ENCODE measurements at places on chromosomes 7 and 10.

DNA sequence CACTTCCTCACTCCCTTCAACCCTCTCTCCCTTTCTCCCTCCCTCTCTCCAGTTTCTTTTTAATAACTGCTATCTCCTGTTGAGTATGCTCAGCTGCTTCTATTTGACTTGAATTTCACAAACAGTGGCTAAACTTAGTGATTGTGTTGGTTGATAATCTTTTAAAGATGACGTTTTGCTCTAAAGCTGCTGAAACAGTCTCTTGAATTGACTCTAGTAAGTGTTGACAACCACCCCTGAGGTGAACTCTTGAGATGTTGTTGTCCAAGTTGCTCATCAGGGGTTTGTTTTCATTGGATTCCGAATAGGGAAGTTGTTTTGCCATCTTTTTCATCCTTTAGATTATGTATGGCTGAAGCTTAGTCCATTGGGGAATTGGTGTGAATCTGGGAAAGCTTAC lies 176.2 kb downstream of the TWIST1 start:
- no peak for DNase-seq

- no peak for DNase-seq
Measured at GRCh38 chr7:121515229-121515628, 119.1 kb upstream of the FAM3C start.

DNA sequence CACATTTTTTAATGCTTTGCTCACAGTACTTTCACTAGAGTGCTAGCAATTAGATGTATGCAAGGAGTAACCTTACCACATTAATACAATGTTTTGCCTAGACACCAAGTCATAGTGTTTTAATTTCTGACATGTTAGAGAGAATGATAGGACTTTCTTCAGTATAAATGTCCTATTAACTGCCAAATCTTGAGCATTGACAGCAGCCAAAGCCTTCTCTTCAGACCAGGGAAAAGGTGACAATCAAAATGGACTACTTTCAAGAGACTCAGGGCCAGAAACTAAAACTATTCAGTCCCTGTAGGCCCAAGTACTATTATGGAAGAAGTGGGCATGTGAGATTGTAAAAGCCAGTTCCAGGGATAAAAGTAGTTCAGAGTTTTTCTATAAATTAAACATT lies 201.4 kb upstream of the PCDH15 start:
- DNase-seq, result no peak

DNA sequence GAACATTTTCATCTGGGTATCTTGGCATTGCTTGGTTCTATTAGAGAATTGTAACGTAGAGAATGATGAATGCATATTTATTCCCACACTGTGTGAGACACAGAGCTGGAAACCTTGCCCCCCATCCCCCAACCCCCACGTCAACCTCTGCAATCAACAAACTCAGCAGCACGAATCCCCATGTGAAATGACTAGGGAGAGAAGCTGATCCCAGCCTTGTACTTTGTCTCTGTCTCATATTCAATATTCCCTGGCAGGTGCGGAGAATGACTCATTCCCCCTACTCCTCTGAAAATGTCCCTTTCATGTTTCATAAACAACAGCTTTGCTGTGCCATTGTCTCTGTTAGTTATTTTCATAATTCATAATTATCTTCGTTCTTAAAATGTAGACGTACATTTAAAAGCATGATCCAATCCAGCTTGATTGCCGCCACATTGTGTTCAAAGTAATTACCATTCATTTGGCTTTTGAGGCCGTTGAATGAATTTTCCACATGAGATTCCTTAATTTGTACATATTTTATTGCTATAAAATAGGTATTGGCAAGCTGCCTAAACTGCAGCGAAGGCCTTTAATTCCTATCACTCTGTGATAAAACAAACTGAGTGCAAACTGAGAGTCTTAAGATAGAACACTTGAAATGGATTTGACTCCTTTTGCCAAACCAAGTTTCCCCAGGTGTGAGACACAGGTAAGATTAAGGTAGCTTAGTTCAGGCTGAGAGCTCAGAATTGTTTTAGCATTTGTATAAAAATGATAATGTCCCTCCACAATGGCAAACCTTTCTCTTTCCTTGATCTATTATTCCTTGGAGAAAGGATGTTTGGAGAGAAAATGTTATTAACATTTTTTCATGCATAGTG lies 920.2 kb downstream of the TYW1 start:
- no peak for DNase-seq

- DNase-seq, result no peak
Measured at GRCh38 chr7:40903872-40904271, 769.1 kb downstream of the SUGCT start.

GRCh38 chr7:44121761-44122420 lies 1.5 kb downstream of the POLD2 start:
- DNase-seq, result no peak

GRCh38 chr10:63496561-63496960 lies 24.6 kb upstream of the REEP3 start:
- DNase-seq, result no peak

GRCh38 chr7:44108768-44109750 lies 4.9 kb downstream of the AEBP1 start:
- DNase-seq, result no peak

DNA sequence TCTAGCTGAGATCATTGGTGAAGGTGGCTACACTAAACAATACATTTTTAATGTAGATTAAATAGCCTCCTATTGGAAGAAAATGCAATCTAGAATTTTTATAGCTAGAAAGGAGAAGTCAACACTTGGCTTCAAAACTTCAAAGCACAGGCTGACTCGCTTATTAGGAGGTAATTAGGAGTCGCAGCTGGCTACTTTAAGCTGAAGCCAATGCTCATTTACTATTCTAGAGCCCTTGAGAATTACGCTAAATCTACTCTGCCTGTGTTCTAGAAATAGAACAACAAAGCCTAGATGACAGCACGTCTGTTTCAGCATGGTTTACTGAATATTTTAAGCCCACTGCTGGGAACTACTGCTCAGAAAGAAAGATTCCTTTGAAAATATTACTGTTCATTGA lies 101.6 kb upstream of the EEPD1 start:
- DNase-seq, result no peak

DNA sequence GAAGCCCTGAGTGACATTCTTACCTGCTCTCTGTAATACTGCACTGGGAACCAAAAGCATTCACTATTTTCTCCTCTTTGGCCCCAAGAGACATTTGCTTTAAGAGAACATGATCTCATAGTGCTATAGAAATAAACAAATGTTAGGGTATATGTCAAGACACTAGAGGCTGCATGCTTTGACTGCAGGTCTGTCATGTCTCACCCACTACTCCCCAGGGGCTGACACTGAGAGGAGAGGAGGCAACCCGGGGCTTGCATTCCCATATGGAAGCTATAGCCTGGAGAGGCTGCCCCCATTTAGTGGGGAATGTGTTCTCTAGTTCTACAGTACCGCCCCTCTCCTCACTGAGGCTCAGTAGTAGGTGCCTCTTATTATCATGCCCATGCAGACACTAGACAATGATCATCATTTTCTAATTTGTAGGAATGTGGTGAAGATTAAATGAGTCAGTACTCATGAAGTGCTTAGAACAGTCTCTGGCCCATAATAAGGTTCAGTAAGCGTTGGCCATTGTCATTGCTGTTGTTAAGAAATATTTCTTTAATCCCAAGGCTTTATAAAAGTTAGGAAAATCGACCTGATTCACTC lies 4.9 kb upstream of the SLF2 start:
- no peak for DNase-seq

DNA sequence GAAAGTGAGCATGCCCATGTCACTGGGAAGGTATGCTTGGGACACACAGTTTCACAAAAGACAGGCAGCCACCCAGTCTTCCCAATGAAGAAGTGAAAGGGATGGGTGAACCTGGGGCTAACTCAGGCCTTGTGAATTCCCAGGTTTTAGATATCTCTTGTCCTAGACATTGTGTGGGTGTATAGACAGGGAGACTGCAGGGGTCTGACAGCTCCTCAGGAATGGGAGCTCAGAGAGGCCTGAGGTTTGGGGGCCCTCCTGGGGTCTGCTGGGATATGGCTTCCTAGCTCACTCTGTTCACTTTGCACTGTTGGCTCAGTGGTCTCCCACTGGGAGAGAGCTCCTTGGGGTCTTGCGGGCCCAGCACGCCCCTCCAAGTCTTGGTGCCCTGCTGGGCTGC lies 47.0 kb downstream of the WDFY4 start:
- DNase-seq, result no peak

- no peak for DNase-seq
Measured at GRCh38 chr10:3773460-3774017, 11.5 kb downstream of the KLF6 start.

DNA sequence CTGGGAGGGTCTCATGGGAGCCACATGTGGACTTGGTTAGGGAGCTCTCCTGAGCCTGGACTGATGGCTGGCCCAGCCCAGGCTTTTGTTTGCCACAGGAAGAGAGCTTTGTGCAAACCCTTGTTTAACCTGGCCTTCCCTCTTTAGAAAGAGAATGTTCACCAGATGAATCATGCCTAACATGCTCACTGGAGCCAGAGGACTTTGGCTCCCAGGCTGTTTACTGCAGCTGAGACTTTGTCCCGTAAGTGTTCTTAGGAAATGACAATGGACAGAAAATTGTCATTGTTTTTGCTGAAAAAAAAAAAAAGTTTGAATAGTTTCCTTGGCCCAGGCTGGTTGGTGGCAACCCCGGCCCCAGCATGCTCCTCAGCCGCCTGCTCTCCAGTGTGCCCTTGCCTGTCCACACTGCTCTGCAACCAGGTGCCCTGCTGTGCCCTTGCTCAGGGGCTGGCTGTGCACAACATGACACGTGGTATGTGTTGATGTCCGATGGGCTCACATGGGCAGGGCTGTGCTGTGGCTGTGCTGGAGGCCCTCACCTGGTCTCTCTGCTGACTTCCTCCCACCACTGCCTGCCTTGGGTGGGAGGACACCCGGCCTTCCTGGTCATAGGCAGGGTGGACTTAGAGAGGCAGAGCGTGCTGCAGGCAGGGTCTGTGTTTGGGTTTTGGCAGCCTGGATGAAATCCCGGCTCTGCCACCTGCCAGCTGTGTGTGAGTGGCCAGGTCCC lies 215.3 kb upstream of the ZNF32 start:
- no peak for DNase-seq

DNA sequence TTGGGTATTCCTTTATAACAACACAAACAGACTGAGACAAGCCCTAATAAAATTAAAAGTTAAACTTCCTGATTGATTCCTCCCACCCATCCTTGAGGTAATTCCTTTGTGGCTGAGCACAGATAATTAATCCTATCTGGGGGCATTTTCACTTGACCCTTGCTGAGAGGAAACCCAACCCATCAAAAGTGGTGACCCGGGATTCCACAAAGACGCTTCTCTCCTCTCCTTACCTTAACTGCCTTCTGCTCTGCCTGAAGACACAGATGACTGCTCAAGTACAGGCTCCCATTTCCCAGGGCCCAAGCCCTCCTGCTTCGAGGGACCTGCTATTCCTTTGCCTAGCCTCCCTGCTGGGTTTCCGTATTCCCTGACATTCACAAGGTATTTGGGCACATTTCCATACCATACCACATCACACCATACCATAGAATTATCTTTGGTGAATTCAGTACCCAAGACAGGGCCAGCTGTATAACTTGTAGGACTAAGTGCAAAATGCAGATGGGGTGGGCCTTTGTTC lies 9.8 kb upstream of the MAPK8 start:
- DNase-seq, result no peak

DNA sequence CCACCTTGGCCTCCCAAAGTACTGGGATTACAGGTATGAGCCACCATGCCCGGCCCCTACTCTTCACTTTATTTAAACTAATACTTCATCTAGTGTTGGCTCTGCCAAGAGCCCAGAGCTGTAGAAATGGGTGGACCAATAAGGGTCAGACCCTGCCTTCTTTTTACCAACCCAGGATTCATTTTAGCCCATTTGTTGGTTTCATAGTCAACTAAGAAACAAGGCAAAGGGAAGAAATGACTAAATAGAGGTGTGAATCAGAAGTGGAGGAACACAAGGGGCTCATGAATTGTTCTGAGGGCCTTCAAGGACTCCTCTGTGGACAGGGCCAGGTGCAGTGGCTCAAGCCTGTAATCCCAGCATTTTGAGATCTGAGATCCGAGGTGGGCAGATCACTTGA lies 1.1 kb downstream of the ANKRD2 start:
- no peak for DNase-seq

DNA sequence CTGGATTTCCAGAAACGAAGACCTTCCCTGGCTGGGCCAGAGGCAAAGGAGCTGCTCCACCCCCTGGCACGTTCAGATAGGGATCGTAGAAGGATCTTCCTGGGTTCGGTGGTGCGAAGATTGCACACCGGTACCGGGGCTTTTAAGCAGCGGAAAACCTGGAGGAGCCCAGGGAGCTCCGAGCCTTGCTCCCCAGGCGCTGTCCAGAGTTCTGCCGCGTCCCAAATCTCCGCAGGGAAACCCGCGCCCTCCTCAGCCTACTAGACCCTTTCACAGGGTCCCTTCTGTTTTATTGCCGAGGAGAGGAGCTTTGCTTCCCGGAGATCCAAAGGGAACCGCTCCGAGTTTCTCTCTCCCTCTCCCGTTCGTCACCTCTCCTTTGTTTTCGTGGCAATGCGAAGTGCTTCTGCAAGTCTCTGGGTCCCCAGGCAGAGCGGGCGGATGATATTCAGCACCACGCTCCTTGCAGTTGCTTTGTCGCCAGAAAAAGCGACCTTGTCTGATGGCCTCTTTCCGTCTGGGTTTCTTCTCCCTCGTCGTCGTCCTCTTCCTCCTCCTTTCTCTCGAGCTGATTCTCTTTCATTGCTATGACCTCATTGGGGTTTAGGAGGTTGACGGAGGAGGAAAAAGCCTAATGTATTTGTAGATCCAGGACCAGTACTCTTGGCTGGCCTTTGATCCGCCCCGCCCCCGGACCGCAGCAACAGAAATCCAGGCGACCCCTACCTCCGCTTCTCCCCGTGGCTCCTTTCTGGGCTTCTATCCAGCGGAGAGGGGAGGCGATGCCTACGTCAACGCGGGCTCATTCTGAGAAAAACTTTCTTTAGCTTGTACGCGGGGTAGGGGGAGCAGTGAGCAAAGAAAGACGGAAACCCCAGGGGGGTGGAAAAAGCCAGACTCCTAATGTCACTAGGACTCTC lies at the start of gene TMEM196:
TMEM196 (minus strand) TSS at position 777 of the 920 bp plus-strand sequence. CDS start 921 bp downstream, outside the sequence.
- no peak for DNase-seq

- DNase-seq, result no peak
Measured at GRCh38 chr7:130273081-130273932, 6.6 kb downstream of the CPA2 start.

GRCh38 chr7:64312826-64313225 lies 935 bp upstream of the ZNF736 start:
- DNase-seq, result no peak

DNA sequence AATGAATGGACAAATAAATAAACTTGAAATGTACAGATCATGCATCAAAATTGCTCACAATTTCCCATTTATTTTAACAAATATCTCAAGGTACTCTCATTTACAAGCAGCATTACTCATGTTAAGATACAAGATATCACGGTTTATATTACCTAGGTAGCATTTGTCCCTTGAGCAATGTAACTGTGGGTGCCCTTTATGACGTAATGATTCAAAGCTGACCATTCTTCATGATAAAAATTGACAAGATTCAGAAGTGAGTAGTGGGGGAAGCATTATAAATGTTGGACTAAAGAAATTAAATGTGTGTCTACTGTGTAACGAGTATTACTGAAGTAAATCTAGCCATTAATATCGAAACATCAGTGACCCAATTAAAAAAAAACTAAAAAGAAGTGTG lies 68.2 kb upstream of the GRM8 start:
- no peak for DNase-seq

GRCh38 chr7:157555944-157556641 lies 219.3 kb downstream of the DNAJB6 start:
- DNase-seq, result no peak

Measured in stimulated activated CD4-positive, alpha-beta T cell treated with anti-CD3 and anti-CD28 coated beads, Interleukin-1b, Interleukin-23, amount 100 ng/mL, for 1 hour (primary cell).